ENCODE measurements at places on chromosomes 4 and X.
A peak's percentile ranks its signal among the peaks of the same experiment; 100 is the strongest.

GRCh38 chr4:37132975-37133360 is 111.6 kb upstream of the NWD2 start:
- DNase-seq = no peak

DNA sequence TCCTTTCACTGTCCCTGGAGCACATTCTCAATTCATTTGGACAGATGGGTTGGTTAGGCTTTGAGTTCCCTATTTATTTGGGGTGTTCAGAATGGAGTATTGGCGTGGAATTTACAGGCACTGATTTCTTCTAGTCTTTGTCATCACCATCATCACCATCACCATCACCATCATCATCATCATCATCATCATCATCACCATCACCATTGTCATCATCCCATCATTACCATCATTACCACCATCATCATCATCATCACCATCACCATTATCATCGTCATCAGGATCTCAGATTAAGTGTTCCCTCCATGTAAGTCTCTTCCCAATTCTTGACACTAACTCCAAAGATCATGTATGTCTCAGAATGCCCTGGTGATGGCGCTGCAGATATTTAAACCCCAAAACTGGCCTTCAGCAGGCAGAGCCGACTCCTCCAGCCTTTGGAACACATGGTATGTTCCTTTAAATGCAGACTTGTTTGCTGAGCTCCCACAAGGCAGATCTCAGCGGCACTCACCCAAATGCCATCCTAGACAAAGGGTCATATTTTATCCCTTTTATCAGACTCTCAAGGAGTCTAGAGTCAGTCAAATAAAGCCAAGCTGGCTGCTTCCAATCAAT is 19.8 kb upstream of the FAM9A start:
- DNase-seq = peak; percentile 52

DNA sequence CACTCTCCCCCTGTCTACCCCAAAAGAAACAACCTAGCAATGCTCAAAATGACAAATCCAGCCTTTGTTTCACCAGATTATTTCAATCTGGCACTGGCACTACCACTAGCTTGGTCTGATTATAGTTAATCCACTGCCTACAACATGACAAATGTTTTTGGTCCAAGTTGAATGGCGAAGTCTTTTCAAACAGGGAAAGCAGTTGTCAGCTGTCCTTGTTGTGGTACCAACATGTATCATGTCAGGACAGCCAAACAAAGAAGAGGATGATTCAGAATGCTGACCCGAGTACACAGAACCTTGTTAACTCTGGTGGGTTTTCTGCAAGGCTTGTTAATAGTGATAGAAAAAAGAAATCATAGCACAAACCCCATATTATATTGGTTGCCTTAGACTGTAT is 160.8 kb upstream of the ANK2 start:
- no peak for DNase-seq

DNA sequence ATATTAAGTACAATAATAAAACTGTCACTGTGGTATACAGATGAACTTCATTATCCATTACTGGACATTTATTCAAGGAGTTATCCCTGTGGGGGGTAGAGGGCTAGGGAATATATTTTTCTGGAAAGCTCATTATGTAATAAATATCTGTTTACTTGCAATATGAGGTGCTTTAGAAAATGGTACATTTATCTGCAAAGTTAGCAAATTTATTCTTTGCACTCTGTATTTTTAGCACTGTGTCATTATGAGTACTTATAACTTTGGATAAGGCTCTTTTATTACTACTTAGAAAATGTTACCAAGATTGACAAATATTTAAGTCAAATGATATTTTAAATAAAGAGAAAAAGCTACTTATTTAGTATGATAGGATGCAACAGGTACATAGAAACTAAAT is 37.8 kb downstream of the ANKRD17 start:
- DNase-seq = no peak

- DNase-seq = no peak
These were observed 55.1 kb upstream of the PGAM4 start for GRCh38 chrX:78024349-78025059.

GRCh38 chrX:1466971-1467561 is 14.4 kb upstream of the ASMTL start:
- DNase-seq = no peak

- DNase-seq = peak; percentile 14
These were observed 520.4 kb downstream of the BCOR start for GRCh38 chrX:39577206-39577984.

DNA sequence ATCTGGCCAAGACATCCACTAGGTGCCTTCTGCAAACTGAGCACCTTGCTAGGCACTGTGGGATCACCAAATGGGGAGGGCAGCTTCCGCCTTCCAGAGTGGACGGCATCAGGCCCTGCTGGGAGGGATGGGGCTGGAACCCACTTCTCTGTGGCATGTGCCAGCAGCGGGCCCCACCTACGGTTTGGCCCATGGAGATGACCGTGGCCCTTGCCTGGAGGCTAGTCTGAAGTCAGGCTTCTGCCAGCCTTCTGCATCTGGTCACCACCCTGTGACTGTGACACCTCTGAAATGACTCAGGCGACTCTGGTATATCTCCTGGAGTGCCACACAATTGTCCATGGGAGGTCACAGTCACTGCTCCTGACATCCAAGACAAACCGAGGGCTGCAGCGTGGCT is 7.2 kb downstream of the SSR4 start:
- DNase-seq = no peak

GRCh38 chrX:45766981-45767501 is 566.4 kb upstream of the DIPK2B start:
- no peak for DNase-seq

DNA sequence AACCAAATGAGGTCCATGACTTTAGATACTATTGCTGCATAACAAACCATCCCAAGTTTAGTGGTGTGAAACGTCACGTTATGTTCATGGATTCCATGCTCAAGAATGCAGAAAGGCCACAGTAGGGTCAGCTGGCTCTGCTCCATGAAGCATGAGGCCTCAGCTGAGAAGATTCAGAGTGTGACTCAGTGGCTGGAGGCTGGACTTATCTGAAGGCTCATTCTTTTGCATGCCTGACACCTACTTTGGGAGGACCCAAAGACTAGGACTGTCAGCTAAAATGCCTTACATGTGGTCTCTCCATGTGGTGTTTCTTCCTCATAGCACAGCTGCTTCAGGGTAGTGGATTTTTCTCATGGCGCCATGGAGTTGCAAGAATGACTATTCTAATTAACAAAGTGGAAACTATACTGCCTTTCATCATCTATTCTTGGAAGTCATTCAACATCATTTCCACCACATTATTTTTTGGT is 11.5 kb upstream of the CCDC149 start:
- DNase-seq = no peak

- no peak for DNase-seq
These were observed 46.6 kb downstream of the SLC39A8 start for GRCh38 chr4:102298716-102299115.

DNA sequence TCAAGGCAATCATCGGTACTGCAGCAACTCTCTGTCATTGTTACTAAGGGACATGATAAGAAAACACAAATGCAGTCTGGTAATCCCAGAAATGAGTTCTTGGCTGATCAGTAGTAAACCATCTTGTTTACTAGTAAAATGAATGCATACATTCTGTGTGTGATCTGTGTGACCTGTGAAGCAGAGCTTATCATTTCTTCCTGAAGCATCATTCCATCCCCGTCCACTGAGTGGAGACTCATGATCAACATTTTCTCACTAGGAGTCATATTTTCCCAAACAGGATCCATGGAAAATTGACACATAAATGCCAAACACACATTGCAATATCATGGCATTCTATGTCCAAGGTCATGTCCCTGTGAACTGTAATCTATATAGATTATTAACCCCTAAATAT is 226.1 kb downstream of the ANKRD50 start:
- no peak for DNase-seq

- DNase-seq = no peak
These were observed 3.1 kb upstream of the SLBP start for GRCh38 chr4:1715002-1715758.

GRCh38 chr4:48896845-48897244 is 9.7 kb downstream of the OCIAD2 start:
- no peak for DNase-seq

DNA sequence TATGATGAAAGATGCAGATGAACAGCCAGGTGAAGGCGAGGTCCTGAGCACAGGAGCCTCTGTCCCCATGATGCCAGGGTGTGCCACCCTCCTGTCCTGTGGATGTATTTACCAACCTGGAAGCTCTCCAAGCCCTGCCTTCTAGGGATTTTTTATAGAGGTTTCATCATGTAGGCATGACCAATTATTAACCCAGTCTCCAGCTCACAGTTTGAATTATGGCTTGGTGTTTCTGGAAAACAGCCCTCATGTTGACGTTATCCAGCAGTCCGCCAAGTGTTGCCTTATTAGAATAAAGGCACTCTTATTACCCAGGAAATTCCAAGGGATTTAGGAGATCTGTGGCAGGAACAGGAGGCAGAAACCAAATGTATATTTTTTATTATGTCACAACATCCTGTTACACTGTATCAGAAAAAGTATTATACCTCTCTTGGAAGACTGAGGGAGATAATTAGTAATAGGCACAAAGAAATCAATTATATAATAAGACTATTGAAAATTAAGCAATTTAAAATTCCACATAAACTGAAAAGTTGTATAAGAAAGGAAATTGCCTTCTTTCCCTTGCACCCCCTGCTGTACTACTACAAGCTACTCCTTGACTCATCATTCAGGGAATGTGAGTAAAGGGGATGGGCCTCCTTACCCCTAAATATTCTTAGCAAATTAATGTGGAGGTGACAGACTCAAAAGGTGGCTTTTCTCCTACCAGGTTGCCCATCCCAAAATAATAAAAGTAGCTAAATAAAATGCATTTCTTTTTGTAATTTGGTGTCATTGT is 129.6 kb downstream of the ZNF330 start:
- no peak for DNase-seq
